Bronchial epithelial cell (primary cell): ENCODE measurements at places on chromosomes 5 and 9. TPM values are rescaled to one million over a fixed set of nuclear protein-coding genes. Genes with fewer than 3 reads are reported as not detected.

DNA sequence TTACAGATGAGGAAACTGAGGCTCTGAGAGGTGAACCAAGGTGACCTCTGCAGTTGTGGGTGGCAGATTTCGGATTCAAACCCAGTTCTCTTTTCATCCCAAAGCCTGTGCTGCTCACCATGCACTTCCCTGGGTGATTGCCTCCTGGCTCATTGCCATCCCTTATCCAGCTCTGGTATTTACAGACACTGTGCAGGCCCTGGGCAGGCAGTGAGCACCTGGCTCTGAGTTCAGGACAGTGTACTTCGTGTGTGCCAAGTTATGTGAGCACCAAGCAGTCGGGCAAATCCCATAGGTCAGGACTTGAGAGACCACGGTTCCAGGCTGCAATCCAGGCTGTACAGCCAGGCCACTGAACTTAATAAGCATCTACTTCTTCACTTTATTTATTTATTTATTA is 1.4 kb downstream of the LRSAM1 start:
- no peak for DNase-seq

DNA sequence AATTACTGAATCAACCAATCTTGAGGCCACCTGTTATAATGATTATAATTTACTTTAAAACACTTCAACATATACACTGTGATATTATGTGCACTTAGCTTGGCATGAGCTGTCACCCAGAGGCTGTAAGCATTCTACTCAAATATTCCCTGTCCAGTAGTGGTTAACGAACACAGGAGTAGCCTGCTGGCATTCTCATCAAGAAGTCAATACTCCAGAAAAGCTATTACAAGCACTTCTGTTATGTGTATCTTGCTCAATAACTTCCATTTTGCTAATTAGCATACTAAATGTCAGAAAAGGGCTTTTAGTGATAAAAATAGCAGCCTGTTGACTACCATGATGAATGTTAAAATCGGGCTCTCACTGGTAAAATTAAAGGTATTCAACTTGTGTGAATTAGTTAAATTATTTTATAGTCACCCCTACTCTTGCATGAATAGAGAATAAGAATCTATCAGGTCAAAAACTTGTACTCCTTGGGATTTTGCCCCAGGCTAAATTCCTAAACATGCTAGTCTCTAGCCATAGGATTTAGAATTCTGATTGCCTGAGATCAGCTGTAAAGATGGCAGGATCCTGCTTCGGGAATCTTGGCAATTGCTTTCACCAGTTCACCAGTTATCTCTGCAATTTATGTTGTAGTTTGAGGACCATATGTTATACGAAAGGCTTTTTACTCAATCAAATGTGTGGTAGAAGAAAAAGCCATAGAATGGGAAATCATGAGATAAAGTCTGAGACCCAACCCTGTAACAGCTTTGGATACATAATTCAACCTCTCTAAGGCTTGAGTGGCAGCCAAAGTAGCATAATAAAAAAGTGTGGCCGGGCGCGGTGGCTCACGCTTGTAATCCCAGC is 43.4 kb upstream of the PAM start:
- DNase-seq = peak; percentile 13

- no peak for DNase-seq
Measured at GRCh38 chr5:38697013-38697412, 140.6 kb upstream of the LIFR start.

- DNase-seq = no peak
Measured at GRCh38 chr9:87500491-87501270, 3.0 kb downstream of the DAPK1 start.

GRCh38 chr5:154479944-154480750 is 2.1 kb upstream of the HAND1 start:
- DNase-seq = no peak

Gene AK8
- 0.26 TPM in 1 of 2 replicates, not detected in the other for total RNA-seq

Gene RFESD
- 1.6 and 2.2 TPM in 2 replicates for total RNA-seq

Gene ABCA1
- 34.2 and 40.6 TPM in 2 replicates for total RNA-seq
